ENCODE measurements at places on chromosomes 1 and 21.

DNA sequence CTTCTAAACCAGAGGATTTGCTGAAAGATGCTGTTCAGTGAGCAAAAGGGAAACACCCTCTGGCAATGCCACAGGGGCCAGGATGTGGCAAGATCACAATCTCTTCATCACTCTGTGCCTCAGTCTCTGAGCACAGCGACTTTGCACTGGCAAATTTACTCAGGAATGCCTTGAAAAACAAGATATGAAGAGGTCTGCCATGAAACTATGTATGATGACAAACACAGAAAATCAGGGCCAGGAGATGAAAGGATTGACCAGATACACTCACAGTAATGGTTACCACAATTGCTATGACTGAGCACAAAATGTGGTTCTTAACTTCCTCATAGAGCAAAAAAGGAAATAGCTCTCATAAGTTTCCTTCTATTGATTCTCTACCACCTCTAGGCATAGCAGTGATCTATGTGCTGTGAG, 5.8 kb downstream of the TTC13 start:
- H3K36me3 ChIP-seq, result no peaks in the 10 kb centered on the region
- no peaks in the 10 kb centered on the region for H3K27me3 ChIP-seq
- H3K27ac ChIP-seq, result peak overlapping the region; percentile 59
- DNase-seq, result no peak
- no peak overlapping the region for H3K4me3 ChIP-seq
- peaks cover 18% of the 10 kb centered on the region for H3K4me1 ChIP-seq

DNA sequence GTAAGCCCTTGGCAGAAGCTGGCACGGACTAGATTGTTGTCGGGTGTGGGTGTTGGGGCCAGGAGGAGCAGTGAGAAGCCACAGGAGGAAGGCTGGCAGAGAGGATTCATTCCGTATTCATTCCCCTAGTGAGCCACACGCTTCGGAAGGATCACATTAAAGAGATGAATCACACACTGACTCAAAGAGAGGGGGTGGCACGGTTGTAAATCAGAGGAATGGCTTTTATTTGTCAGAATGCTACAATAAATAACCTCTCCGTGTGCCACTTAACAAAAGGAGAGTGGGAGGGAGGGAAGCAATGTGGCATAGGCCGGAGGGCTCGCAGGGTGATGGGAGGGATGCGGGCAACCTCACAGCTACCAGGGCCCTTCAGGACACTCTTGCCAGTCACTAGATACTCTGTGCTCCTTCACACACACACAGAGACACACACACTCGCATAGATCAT, 135.5 kb downstream of the HIVEP3 start:
- no peak overlapping the region for H3K4me3 ChIP-seq
- peak; percentile 41 for DNase-seq
- H3K27ac ChIP-seq, result no peak overlapping the region
- no peaks in the 10 kb centered on the region for H3K36me3 ChIP-seq
- H3K27me3 ChIP-seq, result no peaks in the 10 kb centered on the region

- no peaks in the 10 kb centered on the region for H3K36me3 ChIP-seq
- no peak overlapping the region for H3K27ac ChIP-seq
- no peaks in the 10 kb centered on the region for H3K4me1 ChIP-seq
Observed at GRCh38 chr1:36989241-36989640, 45.1 kb downstream of the GRIK3 start.

- no peak overlapping the region for H3K4me3 ChIP-seq
- no peak overlapping the region for H3K27ac ChIP-seq
- H3K27me3 ChIP-seq, result no peaks in the 10 kb centered on the region
- H3K36me3 ChIP-seq, result no peaks in the 10 kb centered on the region
- no peaks in the 10 kb centered on the region for H3K4me1 ChIP-seq
- DNase-seq, result no peak
Observed at GRCh38 chr1:162165528-162165927, 96.0 kb downstream of the NOS1AP start.

DNA sequence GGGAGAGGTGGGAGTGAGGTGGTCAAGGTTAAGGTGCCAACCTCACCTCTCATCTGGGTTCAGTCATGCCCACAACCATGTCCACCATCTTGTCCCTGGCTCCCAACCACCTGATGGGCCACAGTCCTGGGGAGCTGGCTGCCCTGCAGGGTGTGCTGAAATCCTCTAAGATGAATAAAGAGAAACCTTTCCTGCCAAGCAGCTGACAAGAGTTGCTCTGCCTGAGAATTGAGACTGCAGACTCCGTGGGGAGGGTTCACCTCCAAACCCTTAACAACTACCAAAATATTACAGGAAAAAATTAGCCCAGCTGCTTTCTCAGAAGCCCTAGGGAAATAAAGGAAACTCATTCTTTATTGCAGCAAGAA, 15.2 kb upstream of the FGR start:
- no peak overlapping the region for H3K27ac ChIP-seq
- H3K27me3 ChIP-seq, result no peaks in the 10 kb centered on the region
- peaks cover 9% of the 10 kb centered on the region for H3K4me1 ChIP-seq
- H3K4me3 ChIP-seq, result no peak overlapping the region
- DNase-seq, result no peak
- no peaks in the 10 kb centered on the region for H3K36me3 ChIP-seq

- H3K4me3 ChIP-seq, result no peak overlapping the region
- H3K27ac ChIP-seq, result peak overlapping the region; percentile 33
- no peaks in the 10 kb centered on the region for H3K36me3 ChIP-seq
- H3K4me1 ChIP-seq, result peaks cover 21% of the 10 kb centered on the region
Observed at GRCh38 chr1:81877940-81878339, 77.2 kb downstream of the ADGRL2 start.

DNA sequence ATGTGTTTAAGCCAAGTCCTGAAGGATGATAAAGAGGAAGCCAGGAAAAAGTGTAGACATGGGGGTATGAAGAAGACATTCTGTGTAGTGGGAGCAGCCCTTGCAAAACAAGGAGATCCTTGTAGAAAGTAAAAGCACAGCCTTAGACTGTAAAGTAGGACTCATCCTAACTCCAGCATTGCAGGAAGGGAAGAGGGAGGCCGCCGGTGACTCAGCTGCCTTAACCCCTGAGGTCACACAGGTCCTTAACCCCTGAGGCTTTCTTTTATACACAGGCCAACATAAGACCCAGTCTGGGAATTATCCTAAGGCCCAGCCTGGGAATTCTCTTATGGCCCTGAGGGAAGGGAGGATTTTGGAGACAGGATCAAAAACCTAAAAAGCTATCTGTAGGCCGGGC, 18.0 kb downstream of the PGM1 start:
- H3K27me3 ChIP-seq, result no peaks in the 10 kb centered on the region
- no peak overlapping the region for H3K27ac ChIP-seq
- H3K4me3 ChIP-seq, result no peak overlapping the region
- peaks cover 8% of the 10 kb centered on the region for H3K4me1 ChIP-seq
- H3K36me3 ChIP-seq, result no peaks in the 10 kb centered on the region
- DNase-seq, result no peak

- no peaks in the 10 kb centered on the region for H3K4me1 ChIP-seq
- H3K36me3 ChIP-seq, result no peaks in the 10 kb centered on the region
- H3K27me3 ChIP-seq, result peaks cover 12% of the 10 kb centered on the region
- no peak for DNase-seq
- no peak overlapping the region for H3K27ac ChIP-seq
- no peak overlapping the region for H3K4me3 ChIP-seq
Observed at GRCh38 chr1:18752409-18752808, 107.1 kb downstream of the TAS1R2 start.

GRCh38 chr1:17027403-17027802, 15.7 kb upstream of the ATP13A2 start:
- no peaks in the 10 kb centered on the region for H3K27me3 ChIP-seq
- no peaks in the 10 kb centered on the region for H3K36me3 ChIP-seq

DNA sequence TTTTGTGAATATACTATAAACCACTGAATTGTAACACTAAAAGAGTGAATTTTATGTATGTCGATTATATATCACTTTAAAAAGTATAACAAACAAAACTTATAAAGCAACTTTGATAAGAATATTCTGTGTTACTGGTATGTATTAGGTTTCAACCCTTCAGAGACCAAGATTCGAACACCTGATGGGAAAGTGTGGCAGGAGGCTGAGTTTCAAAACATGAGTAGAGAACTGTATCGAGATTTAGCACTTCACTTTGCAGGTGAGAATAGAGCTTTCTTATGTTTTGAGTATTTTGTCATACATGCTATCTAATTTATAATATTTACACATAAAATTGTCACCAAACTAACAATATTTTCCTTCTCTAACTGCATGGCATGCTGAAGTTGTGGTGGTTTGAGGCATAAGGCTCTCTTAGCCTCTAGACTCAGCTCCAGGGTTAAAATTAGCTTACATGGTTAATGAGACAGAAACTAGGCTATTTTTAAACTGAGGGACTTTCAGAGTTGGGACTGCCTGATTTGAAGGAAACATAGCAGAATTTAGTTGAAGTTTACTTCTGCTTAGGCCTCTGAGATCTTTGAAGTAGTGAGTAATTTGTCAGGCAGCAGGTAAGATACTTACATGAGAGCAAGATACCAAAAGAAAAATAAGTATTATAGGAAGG, 48.6 kb downstream of the CEP350 start:
- H3K27me3 ChIP-seq, result no peaks in the 10 kb centered on the region
- no peak for DNase-seq
- H3K4me1 ChIP-seq, result no peaks in the 10 kb centered on the region

DNA sequence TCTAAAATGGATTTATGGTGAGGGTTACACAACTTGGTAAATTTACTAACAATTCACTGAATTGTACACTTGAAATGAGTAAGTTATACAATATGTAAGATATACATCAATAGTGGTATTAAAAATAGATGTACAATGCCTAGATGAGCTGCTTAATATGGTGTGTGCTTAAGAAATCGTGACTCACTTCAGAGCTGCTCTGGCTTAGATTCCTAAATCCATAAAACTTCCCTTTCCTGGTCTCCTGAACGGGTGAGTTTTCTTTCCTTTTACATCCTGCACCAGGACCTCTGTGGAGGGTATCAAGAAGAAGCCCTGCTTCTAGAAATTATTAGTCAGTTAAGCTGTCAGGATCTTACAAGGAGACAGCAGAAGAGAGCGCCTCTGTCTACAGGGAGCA, 30.4 kb downstream of the H3-3A start:
- no peak for DNase-seq
- no peaks in the 10 kb centered on the region for H3K4me1 ChIP-seq
- H3K4me3 ChIP-seq, result no peak overlapping the region

- no peak overlapping the region for H3K4me3 ChIP-seq
- no peaks in the 10 kb centered on the region for H3K36me3 ChIP-seq
- no peaks in the 10 kb centered on the region for H3K27me3 ChIP-seq
- H3K27ac ChIP-seq, result peak overlapping the region; percentile 18
- no peaks in the 10 kb centered on the region for H3K4me1 ChIP-seq
Observed at GRCh38 chr1:187630653-187631380, 802.1 kb downstream of the PLA2G4A start.

DNA sequence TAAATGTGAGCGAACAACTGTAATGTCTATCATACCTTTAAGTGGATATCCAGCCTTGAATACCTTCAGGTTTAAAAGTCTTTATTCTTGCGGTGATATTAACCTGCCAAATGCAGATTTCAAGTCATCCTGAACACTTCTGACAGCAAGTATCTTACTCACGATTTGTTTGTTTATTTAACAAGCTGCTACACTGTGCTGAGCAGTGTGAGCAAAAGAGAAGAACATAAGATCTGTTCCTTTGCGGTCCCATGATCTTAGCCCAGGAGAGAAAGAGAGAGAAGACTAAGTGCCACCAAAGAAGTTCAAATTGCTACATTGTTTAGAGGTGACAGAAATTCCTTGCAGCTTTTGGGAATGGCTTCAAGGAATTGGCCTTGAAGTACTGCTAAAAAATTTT, 9.5 kb upstream of the IL24 start:
- no peak overlapping the region for H3K27ac ChIP-seq
- peaks cover 16% of the 10 kb centered on the region for H3K27me3 ChIP-seq
- H3K36me3 ChIP-seq, result no peaks in the 10 kb centered on the region
- peaks cover 3% of the 10 kb centered on the region for H3K4me1 ChIP-seq

- no peaks in the 10 kb centered on the region for H3K36me3 ChIP-seq
- H3K27ac ChIP-seq, result no peak overlapping the region
- DNase-seq, result no peak
Observed at GRCh38 chr1:246691622-246692495, 32.4 kb upstream of the SCCPDH start.

- H3K27ac ChIP-seq, result peak overlapping the region; percentile 88
- peak; percentile 66 for DNase-seq
- peaks cover 17% of the 10 kb centered on the region for H3K4me1 ChIP-seq
- H3K27me3 ChIP-seq, result no peaks in the 10 kb centered on the region
- H3K4me3 ChIP-seq, result no peak overlapping the region
- H3K36me3 ChIP-seq, result no peaks in the 10 kb centered on the region
Observed at GRCh38 chr1:150017206-150017750, 6.8 kb upstream of the OTUD7B start.

DNA sequence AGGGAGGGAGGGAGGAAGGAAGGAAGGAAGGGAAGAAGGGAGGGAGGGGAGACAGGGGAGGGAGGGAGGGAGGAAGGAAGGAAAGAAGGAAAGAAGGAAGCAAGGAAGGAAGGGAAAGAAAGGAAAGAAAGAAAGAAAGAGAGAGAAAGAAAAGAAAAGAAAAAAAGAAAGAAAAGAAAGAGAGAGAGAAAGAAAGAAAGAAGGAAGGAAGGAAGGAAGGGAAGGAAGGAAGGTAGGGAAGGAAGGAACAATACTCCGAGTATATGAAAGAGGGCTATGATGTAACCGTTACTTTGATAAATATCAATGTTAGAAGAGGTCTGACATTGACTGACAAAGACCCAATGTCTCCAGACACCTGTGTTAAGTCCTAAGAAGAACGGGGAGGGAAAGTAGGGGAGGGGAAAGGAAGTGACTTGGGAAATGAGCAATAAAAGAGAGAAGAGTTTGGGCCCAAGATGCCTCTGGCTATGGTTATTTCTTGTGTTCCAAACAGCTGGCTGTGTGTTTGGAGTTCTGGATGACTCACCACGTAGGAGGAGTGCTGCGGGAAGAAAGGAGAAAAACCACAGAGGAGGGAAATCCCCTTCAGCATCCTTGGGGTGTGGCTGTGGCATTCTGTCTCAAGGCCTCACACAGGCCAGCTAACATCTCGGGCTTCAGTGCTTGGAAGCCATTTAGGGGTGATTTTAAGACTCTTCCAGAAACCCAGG, 37.0 kb upstream of the RXRG start:
- H3K27me3 ChIP-seq, result no peaks in the 10 kb centered on the region
- H3K27ac ChIP-seq, result no peak overlapping the region
- DNase-seq, result peak; percentile 79
- H3K36me3 ChIP-seq, result no peaks in the 10 kb centered on the region

DNA sequence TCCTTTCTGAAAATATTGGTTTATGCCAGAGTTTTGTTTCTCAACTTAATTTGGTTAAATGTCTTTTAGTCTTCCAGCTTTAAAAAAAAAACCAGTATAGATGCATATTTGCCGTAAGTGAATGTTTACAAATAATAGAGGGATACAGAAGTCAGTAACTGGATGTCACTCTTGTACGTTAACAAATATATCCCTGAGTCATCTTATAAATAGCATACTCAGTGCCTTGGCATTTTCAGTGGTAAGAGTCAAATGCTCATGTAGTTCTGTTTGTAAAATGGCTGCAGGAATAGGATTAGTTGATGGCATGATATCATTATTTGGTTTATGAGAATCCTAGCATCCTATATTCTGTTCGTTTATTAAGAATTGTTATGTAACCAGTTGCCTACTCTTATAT, 55.4 kb downstream of the SPEN start:
- no peaks in the 10 kb centered on the region for H3K36me3 ChIP-seq
- H3K4me1 ChIP-seq, result no peaks in the 10 kb centered on the region
- no peaks in the 10 kb centered on the region for H3K27me3 ChIP-seq
- no peak overlapping the region for H3K27ac ChIP-seq

- peak; percentile 79 for DNase-seq
- H3K4me1 ChIP-seq, result no peaks in the 10 kb centered on the region
- no peaks in the 10 kb centered on the region for H3K27me3 ChIP-seq
- peak overlapping the region; percentile 14 for H3K4me3 ChIP-seq
Observed at GRCh38 chr1:92441697-92442342, 44.9 kb downstream of the GFI1 start.
